ENCODE measurements at places on chromosomes 5 and 9. TPM values are rescaled to one million over a fixed set of nuclear protein-coding genes. Genes with fewer than 3 reads are reported as not detected.
A peak's percentile ranks its signal among the peaks of the same experiment; 100 is the strongest.

DNA sequence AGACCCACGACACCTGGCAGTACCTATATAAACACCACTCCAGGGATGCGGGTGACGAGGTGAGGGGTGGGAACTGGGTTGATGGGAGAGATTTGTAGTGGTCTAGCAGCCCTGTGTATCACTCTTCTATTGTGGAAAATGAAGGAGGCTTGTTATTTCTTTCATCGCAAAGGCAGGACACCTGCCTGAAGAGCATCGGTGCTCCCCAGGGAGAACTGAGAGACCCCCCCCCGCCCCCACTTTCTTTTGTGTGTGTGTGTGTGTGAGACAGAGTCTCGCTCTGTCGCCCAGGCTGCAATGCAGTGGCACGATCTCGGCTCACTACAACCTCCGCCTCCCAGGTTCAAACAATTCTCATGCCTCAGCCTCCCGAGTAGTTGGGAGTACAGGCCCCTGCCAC is 8.3 kb upstream of the WDR5 start:
- H3K36me3 ChIP-seq, result no peaks in the 10 kb centered on the region
- H3K27me3 ChIP-seq, result no peaks in the 10 kb centered on the region

DNA sequence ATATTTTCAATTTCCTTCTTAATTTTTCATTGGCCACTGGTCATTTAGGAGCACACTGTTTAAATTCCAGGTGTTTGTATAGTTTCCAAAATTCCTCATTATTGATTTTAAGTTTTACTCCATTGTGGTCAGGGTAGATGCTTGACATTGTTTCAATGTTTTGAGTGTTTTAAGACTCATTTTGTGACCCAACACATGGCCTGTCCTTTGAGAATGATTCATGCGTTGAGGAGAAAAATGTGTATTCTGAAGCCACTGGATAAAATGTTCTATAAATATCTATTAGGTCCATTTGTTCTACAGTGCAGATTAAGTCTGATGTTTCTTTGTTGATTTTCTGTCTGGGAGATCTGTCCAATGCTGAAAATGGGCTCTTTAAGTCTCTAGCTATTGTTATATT is 24.4 kb upstream of the FNIP1 start:
- DNase-seq, result no peak
- no peaks in the 10 kb centered on the region for H3K27me3 ChIP-seq
- no peak overlapping the region for H3K27ac ChIP-seq
- no peak overlapping the region for H3K4me3 ChIP-seq

GRCh38 chr5:157263496-157264090 is 2.3 kb upstream of the CYFIP2 start:
- no peaks in the 10 kb centered on the region for H3K4me1 ChIP-seq
- no peak for DNase-seq
- no peaks in the 10 kb centered on the region for H3K36me3 ChIP-seq

DNA sequence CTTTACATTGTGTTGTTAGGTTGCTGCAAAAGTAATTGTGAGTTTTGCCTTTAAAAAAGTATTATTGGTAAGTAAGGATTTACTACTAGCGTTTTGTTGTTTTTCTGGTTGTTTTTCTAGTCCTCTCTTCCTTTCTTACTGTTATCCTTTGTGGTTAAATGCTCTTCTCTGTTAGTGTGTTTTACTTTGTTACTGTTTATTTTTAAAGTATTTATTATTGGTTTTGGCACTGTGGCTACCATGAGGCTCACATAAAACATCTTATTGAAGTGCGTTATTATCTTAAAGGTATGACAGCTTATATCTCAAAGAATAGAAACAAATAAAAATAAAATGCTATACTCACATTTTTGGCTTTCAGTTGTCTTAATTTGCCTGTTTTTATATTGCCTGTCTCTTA is 17.6 kb downstream of the DMXL1 start:
- no peaks in the 10 kb centered on the region for H3K27me3 ChIP-seq
- H3K36me3 ChIP-seq, result no peaks in the 10 kb centered on the region
- no peak for DNase-seq
- no peak overlapping the region for H3K27ac ChIP-seq
- H3K4me1 ChIP-seq, result no peaks in the 10 kb centered on the region

GRCh38 chr5:10556289-10556807 is 7.5 kb upstream of the ANKRD33B start:
- DNase-seq, result no peak
- H3K4me1 ChIP-seq, result no peaks in the 10 kb centered on the region
- H3K27me3 ChIP-seq, result no peaks in the 10 kb centered on the region
- no peak overlapping the region for H3K27ac ChIP-seq
- no peaks in the 10 kb centered on the region for H3K36me3 ChIP-seq
- H3K4me3 ChIP-seq, result no peak overlapping the region

- no peaks in the 10 kb centered on the region for H3K36me3 ChIP-seq
- H3K27me3 ChIP-seq, result peaks cover 11% of the 10 kb centered on the region
- no peak overlapping the region for H3K27ac ChIP-seq
- peak overlapping the region; percentile 42 for H3K4me3 ChIP-seq
These were observed 590 bp downstream of the ENTPD2 start for GRCh38 chr9:137052998-137053943.

DNA sequence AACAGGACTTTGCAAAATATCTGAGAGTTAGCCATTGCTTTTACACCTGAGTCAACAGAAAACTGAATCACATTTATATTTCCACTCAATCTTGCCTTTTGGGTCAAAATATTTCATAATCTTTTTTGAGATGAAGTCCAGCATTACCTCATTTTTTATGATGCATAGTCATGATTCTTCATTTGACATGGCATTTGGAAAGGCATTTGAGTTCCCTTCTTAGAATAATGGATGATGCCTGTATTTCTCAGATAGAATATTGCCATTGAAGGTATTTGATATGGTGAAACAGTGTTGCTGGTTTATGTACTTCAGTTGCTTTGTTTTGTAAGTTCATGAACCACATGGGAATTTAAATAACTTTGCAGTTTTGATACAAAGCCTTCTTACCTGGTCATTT is 180.4 kb downstream of the PRR16 start:
- H3K4me3 ChIP-seq, result no peak overlapping the region
- H3K4me1 ChIP-seq, result no peaks in the 10 kb centered on the region
- no peaks in the 10 kb centered on the region for H3K27me3 ChIP-seq
- DNase-seq, result no peak
- no peak overlapping the region for H3K27ac ChIP-seq
- H3K36me3 ChIP-seq, result no peaks in the 10 kb centered on the region

- peaks cover 6% of the 10 kb centered on the region for H3K27me3 ChIP-seq
- H3K4me3 ChIP-seq, result no peak overlapping the region
- H3K36me3 ChIP-seq, result no peaks in the 10 kb centered on the region
- no peaks in the 10 kb centered on the region for H3K4me1 ChIP-seq
- no peak overlapping the region for H3K27ac ChIP-seq
- DNase-seq, result no peak
These were observed 34.8 kb upstream of the DENND1A start for GRCh38 chr9:123964761-123965160.

GRCh38 chr9:98763986-98764745 is 32.2 kb downstream of the ANKS6 start:
- H3K36me3 ChIP-seq, result no peaks in the 10 kb centered on the region
- no peak overlapping the region for H3K4me3 ChIP-seq
- H3K27ac ChIP-seq, result no peak overlapping the region

- H3K27me3 ChIP-seq, result no peaks in the 10 kb centered on the region
- H3K36me3 ChIP-seq, result no peaks in the 10 kb centered on the region
- H3K4me3 ChIP-seq, result no peak overlapping the region
- H3K4me1 ChIP-seq, result no peaks in the 10 kb centered on the region
- H3K27ac ChIP-seq, result no peak overlapping the region
These were observed 303.0 kb downstream of the MSX2 start for GRCh38 chr5:175027390-175027789.

DNA sequence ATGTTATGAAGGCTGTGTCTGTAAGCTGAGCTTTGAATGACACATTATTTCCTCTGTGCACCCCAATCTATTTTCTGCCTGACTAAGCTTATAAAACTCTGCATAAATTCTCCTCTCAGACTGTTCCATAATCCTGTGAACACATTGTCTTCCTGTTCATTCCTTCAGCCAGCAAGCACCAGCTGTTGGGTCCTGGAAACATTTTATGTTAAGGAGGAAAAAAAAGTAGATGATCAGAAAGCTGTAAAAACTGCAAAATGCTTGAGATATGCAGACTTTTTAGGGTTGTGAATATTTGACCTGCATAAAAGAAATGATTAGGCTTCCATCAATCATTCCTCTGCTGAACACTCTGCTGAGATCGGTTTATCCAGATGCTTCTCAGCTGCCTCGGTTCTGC is 1246.0 kb upstream of the DMAC1 start:
- no peak overlapping the region for H3K4me3 ChIP-seq
- no peaks in the 10 kb centered on the region for H3K36me3 ChIP-seq
- DNase-seq, result no peak

GRCh38 chr5:60507687-60508086 is 192.3 kb downstream of the DEPDC1B start:
- no peaks in the 10 kb centered on the region for H3K4me1 ChIP-seq
- no peaks in the 10 kb centered on the region for H3K36me3 ChIP-seq
- peaks cover 33% of the 10 kb centered on the region for H3K27me3 ChIP-seq
- DNase-seq, result no peak
- H3K4me3 ChIP-seq, result no peak overlapping the region

DNA sequence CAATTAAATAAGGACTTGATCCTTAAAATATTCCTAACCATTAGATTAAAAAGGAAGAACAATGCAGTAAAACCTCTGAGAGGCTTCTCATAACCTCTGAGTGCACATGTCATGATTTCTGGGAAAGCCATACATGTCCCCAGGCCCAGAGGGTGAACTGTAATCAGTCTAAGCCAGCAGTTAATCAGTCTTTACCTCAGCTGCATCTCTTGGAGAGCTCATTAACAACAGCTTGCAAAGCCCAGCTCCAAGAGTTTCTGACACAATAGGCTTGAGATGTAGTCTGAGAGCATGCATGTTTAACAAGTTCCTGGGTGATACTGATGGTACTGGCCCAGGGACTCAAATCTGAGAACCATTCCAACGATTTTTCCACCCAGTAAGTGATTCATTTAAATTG is 392.1 kb downstream of the DNAH5 start:
- no peaks in the 10 kb centered on the region for H3K4me1 ChIP-seq
- no peak overlapping the region for H3K27ac ChIP-seq
- H3K36me3 ChIP-seq, result no peaks in the 10 kb centered on the region
- no peaks in the 10 kb centered on the region for H3K27me3 ChIP-seq
- DNase-seq, result no peak

DNA sequence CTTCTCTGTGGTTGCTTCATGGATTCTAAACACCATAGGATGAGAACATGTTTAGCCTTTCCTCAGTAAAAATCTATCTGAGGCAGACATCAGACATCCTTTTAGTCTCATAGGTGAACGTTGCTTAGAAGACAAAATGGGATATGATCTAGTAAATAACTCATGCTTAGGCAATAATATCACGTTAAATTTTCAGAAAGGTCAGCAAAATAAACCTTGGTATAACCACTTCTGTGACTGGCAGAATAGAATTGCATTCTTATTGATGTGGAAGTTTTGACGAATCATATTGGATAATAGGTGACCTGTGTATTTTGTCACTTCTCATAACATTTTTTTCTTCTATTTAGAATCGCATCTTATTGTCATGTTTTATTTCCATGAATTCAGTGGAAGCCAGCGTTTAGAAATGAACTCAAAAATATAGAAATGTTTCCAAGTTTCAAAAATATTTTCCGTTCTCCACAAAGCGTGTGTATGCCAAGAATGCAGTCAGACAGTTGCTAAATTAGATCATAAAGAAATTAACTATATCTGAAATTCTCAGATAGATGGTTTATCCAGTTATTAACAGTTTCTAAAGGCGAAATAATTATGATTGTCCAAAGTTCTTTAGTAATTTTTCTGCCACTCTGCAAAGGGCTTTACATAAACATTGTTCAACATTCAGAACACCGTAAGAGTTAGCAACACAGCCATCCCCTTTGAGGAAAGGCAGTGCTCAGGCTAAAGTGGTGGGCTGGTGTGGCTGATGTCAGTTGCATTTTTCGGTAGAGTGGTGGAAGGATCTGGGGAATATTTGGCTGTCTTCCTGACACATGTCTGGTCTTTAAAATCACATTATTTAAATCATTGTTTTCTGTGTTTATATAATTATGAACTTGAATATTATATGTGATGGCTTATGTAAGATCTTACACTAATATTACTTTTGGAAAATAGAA is 827.2 kb downstream of the MTRR start:
- H3K27ac ChIP-seq, result no peak overlapping the region
- no peaks in the 10 kb centered on the region for H3K27me3 ChIP-seq
- no peaks in the 10 kb centered on the region for H3K36me3 ChIP-seq
- H3K4me1 ChIP-seq, result no peaks in the 10 kb centered on the region

- no peaks in the 10 kb centered on the region for H3K36me3 ChIP-seq
- no peaks in the 10 kb centered on the region for H3K27me3 ChIP-seq
- no peak overlapping the region for H3K27ac ChIP-seq
- no peak for DNase-seq
These were observed 115.2 kb upstream of the SARDH start for GRCh38 chr9:133853331-133853730.

DNA sequence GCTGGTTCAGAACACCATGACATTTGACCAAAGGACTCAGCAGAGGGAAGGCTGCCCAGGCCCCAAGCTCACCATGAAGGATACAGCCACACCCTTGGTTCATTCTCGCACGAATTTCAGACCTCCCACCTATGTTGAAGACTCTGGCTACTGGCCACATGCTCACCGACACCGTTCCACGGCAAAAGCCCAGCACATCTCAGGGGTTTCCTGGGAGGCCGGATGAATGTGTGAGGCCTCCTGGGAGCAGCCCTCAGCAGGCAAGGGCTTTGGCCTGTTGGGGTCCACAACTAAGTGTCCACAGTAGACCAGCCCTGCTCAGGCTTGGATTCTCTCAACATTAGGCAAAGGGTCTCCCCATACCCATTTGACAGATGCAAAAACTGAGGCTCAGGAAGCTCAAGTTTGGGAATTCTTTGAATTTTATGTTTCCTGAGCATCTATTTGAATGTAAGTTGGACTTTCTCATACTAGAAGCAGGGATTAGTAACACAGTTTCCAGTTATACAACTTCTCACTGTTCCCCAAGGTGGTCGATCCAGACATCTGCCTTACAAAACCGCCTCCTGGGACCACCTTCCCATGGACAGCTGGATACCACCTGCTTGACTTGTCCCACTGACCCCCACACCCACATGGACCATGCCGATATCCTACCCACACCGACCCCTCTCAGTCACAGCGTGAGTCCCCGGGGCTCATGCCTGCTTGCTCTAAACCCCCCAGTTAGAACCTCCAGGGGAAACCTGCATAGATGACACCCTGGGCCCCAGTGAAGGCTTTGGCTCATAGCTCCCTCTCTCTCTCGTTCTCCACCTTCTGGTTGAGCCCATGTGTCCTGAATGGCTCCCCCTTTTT is 27.9 kb downstream of the CCT5 start:
- H3K4me1 ChIP-seq, result no peaks in the 10 kb centered on the region
- no peak overlapping the region for H3K27ac ChIP-seq
- H3K36me3 ChIP-seq, result no peaks in the 10 kb centered on the region
- H3K27me3 ChIP-seq, result no peaks in the 10 kb centered on the region

Gene F2R
- 83.3 TPM for total RNA-seq

Gene TARS1
- total RNA-seq, result 324 TPM

Gene GRM6
- not detected for total RNA-seq

Gene HRCT1
- total RNA-seq, result 0.33 TPM
